Stimulated activated CD8-positive, alpha-beta memory T cell treated with anti-CD3 and anti-CD28 coated beads, Interleukin-4, amount 100 ng/mL, for 48 hours (primary cell): ENCODE measurements at places on chromosomes 4 and X.

- DNase-seq, result no peak
Measured at GRCh38 chrX:15107367-15107988, 162.4 kb downstream of the ASB9 start.

GRCh38 chr4:156685308-156685707 is 286.3 kb downstream of the PDGFC start:
- no peak for DNase-seq

DNA sequence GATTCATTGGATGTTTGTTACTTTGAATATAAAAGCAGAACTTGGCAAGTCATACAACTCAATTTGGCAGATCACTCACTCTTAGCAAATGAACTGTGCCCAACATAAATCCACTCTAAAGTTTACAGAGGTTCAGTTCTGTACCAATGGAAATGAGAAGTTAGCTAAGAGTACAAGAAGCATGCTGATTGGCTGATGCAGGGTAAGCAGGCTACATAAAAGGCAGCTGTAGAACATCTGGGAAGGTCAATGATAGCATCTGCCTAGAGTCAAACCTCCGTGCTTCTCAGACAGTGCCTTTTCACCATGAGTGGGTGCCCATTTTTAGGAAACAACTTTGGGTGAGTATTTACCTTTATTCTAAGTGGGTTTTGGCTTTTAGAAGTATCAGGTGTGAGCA is at the start of gene TDO2:
Gene TDO2 (plus strand): TSS at position 244 of the 400 bp plus-strand sequence. CDS start 63 bp downstream, at position 307.
- DNase-seq, result no peak

DNA sequence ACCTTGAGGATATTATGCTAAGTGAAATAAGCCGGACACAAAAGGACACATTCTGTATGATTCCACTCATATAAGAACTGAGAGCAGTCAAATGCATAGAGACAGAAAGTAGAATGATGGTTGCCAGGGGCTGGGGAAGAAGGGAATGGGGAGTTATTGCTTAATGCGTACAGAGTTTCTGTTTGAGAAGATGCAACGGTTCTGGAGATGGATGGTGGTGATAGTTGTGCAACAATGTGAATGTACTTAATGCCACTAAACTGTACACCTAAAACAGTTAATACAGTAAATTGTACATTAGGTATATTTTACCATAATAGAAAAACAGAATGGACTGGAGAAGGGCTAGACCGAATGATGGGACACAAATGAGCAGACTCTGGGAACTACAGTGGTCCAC is 15.8 kb downstream of the MAOB start:
- DNase-seq, result no peak

DNA sequence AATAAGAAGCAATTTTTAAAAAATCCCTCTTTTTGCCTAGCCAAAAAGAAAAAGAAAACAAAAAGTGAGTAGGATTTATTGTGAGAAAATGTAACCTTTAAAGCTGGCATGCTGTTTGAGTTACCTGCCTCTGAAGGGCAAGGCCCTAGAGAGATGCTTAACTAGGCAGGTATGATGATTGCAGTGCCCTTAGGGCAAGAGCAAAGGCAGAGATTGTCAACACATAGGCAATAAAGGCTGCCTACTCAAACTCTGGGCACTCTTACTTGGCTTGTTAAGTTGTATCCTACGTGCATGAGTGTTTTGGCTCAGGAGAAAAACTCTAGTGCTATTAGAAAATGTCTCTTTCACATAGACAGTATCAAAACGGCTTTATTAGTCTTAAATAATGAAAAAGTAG is 306.0 kb downstream of the RPA4 start:
- no peak for DNase-seq

DNA sequence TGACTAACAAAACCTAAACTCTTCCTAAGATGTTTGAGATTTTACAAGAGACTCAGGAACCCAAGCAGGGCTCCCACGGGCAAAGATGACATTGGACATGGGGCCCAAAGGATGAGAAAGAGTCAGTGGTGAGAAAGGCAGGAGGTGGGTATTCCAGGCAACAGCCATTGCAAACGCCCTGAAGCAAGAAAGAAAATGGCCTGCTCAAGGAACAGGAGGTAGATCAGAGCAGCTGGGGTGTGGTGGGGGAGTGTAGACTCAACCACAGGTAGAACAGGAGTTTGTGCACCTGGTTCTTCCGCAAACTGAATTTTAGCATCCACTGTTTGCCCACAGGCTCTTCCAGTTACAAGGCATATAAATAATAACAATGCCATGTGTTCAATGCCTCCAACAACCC is 3.3 kb downstream of the PPP2R2C start:
- DNase-seq, result peak; percentile 14

GRCh38 chr4:102174719-102175189 is 170.5 kb downstream of the SLC39A8 start:
- no peak for DNase-seq

DNA sequence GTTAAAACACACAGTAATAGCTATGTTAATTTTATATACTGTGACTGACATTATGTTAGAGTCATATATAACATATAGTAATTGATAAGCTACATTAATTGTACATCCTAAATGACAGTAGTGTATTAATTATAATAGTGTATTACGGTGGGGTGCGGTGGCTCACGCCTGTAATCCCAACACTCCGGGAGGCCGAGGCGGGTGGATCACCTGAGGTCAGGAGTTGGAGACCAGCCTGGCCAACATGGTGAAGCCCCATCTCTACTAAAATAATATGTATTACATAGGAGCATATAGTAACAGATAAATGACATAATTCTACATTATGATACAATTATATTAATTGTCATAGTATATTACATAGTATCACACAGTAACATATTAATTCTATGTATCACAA is 12.2 kb downstream of the ASMTL start:
- DNase-seq, result peak; percentile 7

GRCh38 chrX:113136836-113137235 is 296.2 kb upstream of the AMOT start:
- DNase-seq, result no peak

DNA sequence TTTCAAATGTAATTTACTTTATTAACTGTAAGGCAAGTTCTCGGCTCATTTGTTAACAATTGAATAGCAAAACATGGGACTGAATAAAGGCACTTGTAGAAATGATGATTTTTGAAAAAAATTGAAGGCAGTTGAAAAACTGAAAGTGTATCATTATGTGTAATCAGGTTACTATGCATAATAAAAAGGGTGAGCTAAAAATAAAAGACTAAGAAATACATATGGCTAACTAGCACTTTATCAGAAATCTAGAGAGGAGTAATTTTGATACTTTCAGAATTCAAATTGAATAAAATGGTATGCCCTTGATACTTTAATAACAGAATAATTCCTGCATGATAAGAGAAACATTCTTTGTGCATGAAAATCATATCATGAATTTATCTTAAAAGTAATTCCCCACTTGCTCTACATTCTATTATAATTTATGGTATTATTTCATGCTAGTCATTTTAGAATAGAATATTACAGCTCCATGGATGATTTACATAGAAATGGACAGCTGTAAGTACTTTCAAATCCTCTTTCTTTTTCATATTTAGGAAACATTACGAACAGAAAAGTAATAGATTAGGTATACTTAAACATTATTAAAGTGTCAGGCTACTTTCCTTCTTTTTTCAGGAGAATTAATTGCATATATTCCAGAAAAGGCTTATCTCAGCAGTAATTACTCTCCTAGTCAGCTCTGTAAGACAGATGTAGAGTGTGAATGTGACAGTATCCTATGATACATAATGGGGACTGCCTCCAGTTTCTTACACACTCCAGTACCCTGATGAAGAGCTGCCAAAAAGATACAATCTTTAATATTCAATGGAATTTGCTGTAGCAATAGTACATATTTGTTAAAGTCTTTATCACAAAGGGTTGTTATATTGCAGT is 697.3 kb downstream of the CCSER1 start:
- no peak for DNase-seq

GRCh38 chr4:176464748-176465147 is 145.0 kb downstream of the SPCS3 start:
- no peak for DNase-seq

- no peak for DNase-seq
Measured at GRCh38 chr4:76984127-76984526, 34.6 kb downstream of the SEPTIN11 start.

DNA sequence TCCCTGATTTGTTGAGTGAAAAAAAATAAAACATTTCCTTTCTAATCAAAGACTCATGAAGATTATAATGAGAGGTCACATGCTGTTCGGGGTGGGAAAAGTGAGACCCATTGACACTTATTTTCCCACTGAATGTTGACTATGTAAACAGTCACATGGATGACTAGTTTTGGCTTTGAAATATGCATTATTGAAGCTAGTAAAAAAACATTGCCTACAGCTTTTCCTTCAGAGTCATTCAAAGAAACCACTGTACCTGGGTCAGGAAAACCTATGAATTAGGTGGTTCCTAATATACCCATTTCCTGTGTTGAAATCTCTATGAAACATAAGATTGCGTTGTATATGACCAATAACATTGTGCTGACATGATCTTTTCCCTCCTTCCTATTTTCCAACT is 251.2 kb downstream of the CFAP299 start:
- no peak for DNase-seq

GRCh38 chrX:55109306-55109705 is 20.5 kb downstream of the PAGE2 start:
- DNase-seq, result no peak

DNA sequence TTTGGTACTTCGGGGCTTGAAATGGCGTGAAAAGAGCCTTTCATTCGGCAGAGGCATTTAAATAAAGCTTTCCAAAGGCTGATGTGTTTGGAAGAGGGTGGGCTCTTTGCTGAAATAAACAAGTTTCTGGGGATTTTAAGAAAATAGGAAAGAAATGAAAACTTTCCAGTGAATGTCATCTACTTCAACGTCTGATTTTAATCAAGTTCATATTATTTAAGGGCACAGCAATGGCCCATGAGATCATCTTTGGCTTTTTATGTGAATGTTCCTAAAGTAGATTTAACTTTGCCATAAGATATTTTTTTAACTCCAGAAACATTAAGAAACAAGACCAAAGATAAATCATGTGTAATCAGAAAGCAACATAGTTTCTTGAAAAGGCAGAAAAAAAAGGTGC is 69.8 kb upstream of the TTC29 start:
- no peak for DNase-seq

- DNase-seq, result no peak
Measured at GRCh38 chrX:107716118-107716684, 59.4 kb downstream of the TSC22D3 start.

- DNase-seq, result no peak
Measured at GRCh38 chr4:131534944-131535645, 1614.0 kb upstream of the PCDH10 start.

- no peak for DNase-seq
Measured at GRCh38 chr4:123930996-123931395, 534.4 kb downstream of the SPRY1 start.

GRCh38 chr4:140718241-140718952 is 37.8 kb downstream of the TBC1D9 start:
- no peak for DNase-seq

- DNase-seq, result no peak
Measured at GRCh38 chr4:127788517-127788916, 6.4 kb downstream of the HSPA4L start.

DNA sequence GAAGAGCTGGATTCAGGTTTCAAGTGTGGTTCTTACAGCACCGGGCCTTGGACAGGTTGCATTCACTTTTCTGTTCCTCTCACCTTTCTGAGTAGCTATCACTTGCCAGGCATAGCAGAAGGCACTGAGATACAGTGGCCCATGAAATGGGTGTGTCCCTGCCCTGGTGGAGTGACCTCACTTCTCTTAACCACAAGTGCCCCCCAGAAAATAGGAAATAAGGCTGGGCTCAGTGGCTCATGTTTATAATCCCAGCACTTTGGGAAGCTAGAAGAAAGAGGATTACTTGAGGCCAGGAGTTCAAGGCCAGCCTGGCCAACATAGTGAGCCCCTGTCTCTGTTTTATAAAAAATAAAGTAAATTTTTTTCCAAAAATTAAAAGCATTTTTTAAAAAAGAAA is 101.7 kb upstream of the KIT start:
- no peak for DNase-seq

DNA sequence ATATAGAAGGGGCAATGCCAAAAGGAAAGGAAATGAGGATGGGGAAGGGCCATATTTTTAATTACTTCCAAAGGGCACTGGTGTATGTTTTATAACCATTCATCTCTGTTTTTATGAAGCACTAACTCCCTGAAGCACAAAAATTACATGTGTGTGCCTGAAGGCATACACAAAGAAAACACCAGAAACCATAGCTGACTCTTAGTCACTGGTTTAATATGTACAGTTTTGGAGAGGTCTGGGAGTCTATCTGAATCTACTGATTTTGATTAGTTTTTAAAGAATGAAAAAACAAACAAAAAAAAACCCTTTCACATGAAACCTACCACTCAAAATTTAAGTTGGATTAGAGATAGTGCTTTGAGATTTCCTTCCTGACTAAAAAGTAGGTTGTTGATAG is 438.7 kb downstream of the RPA4 start:
- no peak for DNase-seq

DNA sequence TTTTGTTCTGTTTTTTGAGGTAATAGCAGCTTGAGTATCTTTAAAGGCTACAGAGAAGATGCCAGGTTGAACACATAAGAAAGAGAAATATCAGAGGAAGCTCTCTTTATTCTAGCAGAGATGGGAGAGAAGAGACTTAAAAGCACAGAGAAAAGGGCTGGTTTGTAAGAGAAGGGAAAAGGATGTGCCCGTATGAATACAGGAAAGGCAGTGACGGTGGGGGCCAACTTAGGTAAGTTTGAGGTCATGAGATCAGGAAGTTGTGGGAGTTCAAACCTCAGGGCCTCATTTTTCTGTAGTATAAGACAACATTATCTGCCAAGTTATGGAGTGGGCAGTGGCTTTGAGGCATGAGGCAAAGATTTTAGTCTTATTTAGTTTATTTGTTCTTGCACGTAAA is 121.3 kb upstream of the S100G start:
- peak; percentile 28 for DNase-seq

GRCh38 chr4:47010347-47010911 is 17.0 kb upstream of the GABRA4 start:
- DNase-seq, result no peak

DNA sequence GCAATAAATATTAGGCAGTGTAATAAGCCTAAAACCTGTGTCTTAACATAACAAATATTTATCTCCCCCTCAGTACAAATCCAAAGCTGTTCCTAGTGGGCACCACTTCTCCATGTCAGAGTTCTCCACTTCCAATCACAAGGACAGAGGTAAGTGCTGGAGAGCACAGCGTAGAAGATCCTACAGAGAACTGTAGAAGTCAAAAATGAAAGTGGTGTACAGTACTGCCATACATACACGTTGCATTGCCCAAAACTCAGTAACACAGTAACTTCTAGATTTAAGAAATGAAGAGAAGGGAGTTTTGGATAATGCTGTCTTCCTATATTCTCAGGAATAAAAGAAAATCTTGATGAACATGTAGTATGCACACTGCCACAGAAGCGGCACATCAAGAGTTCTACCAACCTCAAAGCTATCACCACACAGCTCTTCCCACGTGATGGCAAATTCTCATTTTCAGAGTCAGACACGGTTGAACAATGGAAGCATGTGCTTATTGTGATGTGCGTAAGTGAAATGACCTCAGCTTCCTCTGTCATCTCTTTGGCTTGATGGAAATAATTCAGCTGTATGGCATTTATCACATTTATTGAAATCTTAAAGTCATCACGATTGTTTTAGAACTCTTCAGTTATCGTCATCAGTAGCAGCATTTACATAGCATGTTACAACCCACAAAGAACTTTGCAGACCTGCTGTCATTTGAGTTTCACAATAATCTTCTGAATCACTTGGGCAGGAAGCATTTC is 27.1 kb upstream of the SPANXN4 start:
- DNase-seq, result no peak
